ENCODE measurements at places on chromosomes 2 and 18.

DNA sequence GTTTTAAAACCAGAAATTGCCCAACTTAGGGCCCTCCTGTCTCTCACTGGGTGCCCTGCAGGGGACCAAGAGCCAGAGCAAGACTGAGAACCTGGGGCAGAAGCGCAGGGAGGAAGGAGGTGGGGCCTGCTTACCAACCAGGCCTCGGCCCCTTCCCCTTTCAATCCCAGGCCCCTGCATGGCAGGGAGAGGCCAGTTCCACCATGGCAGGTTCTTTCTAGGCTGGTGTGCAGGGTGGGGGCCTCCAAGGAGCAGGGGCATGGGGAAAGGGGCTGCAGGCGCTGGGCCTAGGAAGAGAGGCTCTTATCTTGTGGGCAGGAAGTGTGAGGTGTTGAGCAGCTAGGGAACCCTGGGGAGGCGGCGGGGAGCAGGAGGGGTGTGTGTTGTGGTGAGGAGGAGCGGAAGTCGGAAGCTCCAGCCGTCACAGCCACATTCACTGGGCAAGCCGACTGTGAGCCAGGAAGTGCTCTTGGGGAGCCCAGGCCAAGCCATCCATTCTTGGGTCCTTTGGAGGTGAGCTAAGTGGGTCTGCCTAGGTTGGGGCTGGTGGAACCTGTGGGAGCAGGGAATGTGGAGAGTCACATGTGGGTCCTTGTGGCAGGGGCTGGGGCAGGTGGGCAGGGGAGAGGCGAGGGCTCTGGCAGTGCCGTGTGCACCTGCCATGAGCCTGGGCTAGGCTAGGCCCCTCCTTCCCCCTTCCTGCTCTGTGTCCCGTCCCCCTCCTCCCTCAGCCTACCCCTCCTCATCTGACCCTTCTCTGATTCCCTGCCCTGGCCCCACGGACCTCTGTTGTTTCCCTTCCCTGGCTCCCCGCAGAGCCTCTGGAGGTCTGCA, at the start of gene PSD4:
PSD4 (plus strand) TSS at position 430 of the 834 bp plus-strand sequence. CDS start 8,486 bp downstream, outside the sequence.
- peak; percentile 80 for DNase-seq

DNA sequence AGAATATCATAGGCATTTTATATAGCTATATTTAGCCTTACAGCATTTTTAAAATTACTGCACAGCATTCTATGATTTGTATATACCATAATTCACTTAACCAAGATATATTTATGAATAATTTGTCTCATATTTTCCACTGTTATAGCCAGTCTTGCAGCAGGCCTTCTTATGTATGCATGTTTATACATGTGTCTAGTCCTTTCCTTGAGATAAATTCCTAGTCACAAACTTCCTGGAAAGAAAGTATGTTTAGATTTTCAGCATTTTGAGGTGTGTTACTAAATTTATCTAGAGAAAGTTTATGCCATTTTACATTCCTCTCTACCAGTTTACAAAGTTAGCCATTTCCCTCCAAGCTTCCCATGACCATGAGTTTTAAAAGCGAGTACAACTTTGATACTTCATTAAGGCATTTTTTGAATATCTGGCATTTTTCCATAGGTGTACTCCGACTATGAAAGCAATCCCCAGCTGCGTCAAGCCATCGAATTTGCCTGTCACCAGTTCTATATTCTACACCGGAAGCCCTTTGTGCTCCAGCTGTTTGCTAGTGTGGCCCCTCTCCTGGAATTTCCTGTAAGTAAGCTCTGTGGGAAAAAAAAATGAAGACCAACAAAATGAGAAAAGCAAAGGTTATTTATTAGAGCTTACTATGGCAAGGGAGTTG, 59.4 kb upstream of the RPE start:
- DNase-seq = no peak

DNA sequence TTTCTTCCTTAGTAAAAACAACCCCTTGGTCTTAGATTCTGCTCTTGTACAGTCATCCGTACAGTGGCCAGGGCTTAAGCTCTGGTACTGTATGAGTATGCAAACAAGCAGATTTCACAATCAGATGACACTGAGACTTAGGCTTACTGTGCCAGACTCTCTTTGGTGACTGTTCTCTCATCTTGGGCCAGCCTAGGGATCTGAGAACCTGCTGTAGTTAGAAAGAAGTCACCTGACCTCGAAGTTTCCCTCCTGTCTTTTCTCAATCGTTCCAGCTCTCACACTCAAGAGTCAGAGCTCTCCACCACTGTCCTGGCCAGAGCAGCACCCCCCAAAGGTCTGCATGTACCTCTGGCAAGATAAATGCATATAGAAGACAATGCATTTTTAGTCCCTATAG, 63.2 kb downstream of the ZEB2 start:
- DNase-seq = no peak

DNA sequence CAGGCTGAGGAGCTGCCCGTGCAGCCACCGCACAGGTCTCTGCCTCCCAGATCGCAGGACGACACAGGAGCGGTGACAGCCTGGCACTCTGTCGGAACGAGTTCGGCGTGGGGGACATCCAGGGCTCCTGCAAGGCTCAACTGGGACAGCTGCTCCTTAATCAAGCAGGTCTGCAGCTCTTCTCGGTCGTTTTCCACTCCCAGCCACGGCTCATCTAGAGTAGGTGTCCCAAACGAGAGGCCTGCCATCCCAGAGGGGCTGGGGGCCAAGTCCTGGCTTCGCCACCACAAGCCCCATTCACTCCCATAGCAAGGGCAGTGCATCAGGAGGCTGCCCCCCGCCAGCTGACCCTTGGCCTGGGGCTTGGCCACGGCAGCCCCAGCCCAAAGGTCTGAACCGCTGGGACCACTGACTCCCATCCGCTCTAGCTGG, 22.5 kb downstream of the PASK start:
- DNase-seq = no peak

DNA sequence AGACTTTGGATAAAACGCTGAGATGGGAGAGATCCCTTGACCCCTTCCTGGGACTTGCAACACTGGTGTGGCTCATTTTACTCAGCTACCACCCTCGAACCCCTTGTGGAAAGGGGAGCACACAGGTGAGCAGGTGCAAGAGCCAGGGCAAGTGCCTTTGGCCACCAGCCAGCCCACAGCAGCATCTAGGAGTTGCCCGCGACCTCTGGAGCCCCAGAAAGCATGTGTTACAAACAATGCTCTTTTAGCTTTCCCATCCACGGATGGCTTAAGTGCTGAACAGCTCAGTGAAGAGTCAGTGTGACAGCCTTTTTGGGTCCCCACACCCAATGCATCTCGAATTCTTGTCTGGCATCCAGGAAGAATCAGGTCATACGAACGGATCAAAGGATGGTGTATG, 197.8 kb downstream of the MEMO1 start:
- no peak for DNase-seq

Data from activated T-helper 1 cell treated with anti-CD3 and anti-CD28 coated beads, Interleukin-2, amount 50 U/mL, for 16 hours (primary cell).